SHP77 (cell line): ENCODE measurements at places on chromosomes 11 and 22.

DNA sequence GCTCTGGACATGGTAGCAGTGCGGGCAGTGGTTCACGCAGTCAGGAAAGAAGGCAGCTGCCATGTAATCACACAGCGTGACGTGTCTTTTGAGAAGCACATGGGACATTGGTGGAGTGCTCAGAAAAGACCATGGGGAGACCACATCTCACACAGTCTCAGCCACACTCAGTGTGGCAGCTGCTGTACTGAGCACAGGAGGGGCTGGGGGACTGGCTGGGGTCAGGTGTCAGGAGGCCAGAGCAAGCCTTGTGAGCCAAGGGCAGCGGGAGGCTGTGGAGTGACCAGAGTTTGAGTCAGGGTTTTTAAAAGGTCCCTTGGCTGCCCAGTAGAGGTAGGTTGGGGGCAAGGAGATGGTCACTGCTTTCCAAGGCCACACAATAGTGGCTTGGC lies 18.5 kb downstream of the CLDN5 start:
- DNase-seq = no peak

GRCh38 chr22:19795617-19796008 lies 35.0 kb downstream of the TBX1 start:
- DNase-seq = no peak

GRCh38 chr11:10302359-10302743 lies 2.5 kb upstream of the ADM start:
- DNase-seq = no peak

- DNase-seq = peak; percentile 28
These were observed 55.0 kb downstream of the MYH9 start for GRCh38 chr22:36332623-36333332.

DNA sequence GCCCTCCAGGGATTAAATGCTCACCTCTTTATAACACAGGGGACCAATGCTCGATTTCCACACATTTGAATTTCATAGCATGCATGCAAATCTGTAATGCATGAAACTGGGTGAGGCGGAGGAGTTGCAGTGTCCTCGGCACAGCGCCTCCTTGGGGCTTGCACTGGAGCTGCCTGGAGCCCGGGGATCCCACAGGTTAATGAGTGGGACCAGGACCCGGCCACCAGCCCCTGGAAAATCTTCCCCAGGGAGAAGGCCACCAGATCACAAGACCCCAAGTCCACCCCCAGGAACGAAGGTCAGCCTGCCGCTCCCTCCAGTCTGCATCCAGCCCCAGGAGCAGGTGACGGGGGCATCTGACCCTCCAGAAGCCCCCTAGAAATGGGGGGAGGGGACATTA lies 119.1 kb downstream of the MN1 start:
- no peak for DNase-seq

DNA sequence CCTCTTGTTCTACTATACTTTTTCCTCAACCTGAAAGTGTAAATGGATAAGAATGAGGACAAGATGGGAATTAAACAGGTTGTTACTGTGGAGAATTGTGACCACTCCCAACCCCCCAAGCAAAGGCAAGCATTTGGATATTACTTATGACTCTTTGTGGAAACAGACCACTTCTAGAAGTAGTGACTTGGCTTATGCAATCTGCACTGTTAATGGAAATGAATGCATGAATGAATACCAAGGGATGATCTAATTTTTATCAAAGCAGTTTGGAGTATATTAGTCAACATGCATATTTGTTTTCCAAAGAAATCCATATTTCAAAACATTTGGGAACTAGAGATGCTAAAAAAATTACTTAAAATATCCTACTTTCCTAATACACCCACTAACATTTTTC lies 35.3 kb downstream of the AMOTL1 start:
- DNase-seq = no peak

DNA sequence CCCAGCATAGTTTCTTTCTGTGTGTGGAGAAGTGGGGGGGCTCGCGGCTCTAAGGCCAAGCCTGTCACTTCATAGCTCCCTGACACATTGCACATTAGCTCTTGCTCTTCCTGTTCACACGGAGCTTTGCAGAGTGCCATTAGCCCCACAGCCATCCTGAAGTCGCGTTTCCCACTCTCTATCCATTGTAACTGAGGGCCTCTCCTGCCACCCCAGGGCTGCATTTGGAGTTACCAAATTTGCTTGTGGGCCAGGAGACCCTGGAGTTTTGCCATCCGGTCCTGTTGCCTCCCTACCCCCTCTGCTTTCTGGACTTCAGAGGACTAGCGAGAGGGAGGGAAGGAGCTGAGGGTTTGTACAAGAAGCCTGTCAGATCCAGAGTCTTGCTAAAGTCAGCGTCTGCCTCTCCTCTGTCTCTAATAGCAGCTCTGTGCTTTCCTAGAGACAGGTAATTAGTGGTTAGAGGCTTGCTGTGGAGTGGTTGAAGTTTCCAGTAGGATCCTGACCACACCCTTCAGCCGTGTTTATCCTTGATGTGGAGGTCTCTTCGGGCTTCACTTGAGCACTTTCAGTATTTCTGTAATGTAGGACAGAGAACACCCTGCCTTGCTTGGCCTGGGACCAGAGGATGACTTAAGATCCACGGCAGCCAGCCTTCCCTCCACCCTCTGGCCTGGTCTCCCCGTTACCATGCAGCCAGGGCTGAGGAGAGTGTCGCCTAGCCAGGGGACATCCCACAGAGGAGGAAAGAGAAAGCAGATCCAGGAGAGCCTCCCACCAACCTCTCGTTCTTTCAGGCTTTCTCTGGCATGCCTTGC lies 14.1 kb downstream of the DCPS start:
- DNase-seq = no peak

DNA sequence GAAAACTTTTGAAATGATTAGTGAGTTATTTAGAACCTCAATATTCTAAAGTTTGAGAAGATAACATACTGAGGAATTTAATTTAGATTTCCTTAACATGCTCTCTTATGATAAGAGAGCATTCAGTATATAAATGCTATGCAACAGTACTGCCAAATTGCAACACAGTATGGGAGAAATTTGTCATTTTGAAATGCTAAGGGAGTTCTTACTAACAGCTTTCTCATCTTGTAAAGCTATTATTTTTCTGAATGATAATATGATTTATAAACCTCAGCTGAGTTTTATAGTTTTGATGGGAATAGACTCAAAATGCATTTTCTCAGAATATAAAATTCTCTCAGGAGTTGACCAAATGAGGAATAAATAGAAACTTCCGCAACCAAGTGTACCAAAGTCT lies 108.4 kb downstream of the SPON1 start:
- no peak for DNase-seq

GRCh38 chr11:134762248-134763029 lies 350.4 kb upstream of the B3GAT1 start:
- no peak for DNase-seq

GRCh38 chr11:17774232-17775034 lies 39.9 kb downstream of the KCNC1 start:
- no peak for DNase-seq

GRCh38 chr11:123594188-123594901 lies 60.1 kb downstream of the SCN3B start:
- DNase-seq = no peak

DNA sequence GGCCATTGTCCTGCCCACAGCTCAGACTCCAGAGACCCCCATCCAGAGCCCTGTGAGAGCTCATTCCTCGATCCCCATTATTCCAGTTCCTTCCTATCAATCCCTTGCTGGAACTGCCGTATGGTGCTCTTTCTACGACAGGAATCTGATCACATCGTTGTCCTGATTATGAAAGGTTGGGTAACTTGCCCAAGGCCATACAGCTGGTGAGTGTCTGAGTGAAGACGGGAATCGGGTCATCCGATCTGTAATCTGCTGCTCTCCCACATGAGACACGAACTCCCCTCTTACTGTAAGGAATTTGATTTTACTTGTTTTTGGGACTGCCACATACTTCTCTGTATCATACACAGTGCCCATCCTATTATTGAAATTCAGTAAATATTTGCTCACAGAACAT lies 149.1 kb downstream of the OPCML start:
- DNase-seq = no peak

GRCh38 chr11:80388536-80388935 lies 947.7 kb upstream of the TENM4 start:
- no peak for DNase-seq

- DNase-seq = no peak
These were observed 52.4 kb upstream of the MYO18B start for GRCh38 chr22:25689631-25690030.

- DNase-seq = no peak
These were observed 520.2 kb downstream of the METTL15 start for GRCh38 chr11:28628412-28628811.
